ENCODE measurements at places on chromosomes 1 and 21.

DNA sequence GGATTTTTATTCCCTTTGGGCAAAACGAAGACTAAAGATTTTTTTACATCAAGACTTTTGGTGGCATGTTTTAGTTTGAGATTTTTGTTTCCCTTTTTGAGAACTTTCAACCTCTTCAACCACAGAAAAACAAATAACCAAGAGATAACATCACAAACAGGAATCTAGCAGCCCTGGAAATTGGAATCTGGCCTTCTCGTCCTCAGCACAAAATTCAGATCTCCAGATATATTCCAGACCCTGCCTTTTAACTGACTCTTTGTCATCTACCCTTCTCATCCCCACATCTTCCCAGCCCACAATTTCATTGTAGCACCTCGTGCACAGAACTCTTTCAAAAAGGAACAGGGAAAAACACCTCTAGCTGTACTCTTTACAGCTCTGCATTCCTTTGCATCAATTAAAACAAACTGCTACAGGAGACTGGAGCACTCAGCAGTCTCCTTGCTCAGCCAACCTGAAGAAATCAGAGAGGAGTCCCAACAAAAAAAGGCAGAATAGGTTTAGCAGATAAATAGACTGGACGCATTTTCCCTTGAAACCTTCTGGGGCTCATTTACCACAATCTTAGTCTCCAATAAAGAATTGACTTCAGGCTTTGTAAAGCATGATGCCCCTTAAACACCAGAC, 251.0 kb downstream of the TTLL7 start:
- no peak for DNase-seq

DNA sequence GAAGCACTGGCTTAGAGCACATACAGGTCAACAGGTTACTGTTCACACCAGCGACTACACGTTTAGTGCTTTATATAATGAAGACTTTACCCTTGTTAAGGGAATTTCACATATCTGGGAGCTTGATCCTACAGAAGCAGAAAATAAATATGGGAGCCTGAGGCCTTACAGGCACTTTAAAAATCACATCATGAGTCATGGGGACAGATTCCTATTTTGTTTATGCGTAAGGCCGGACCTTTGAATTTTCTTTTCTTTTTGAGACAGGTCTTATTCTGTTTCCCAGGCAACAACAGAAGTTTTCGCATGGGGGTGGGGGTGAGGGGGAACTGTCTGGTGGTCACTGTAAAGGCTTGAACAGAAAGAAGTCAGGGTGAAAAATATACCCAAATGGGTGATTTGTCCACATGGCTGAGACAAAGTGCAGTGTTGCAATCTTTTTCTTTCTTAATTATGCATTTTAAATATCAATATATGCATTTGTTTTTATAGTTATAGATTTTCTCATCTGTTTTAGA, 276.7 kb downstream of the KCNH1 start:
- no peak for DNase-seq

GRCh38 chr1:24984800-24985522, 54.9 kb upstream of the RUNX3 start:
- no peak for DNase-seq

DNA sequence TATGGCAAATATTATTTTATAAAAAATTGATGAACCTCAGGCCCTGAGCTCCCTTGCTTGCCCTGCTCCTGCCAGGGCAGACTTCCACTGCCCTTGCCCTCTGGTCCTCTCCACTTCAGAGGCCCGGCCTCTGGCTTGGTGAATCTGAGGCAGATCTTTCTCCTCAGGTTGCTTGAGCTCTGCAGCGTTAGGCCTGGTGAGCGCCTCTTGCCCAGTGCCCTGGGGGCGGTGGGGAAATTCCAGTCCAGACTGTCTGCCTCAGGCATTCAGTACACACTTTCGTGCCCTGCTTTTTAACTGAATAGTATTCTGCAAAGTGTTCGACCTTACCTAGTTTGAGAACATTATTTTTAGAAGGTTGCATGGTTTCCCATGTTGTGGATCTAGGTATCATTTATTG, 98.2 kb downstream of the PCBP3 start:
- no peak for DNase-seq

DNA sequence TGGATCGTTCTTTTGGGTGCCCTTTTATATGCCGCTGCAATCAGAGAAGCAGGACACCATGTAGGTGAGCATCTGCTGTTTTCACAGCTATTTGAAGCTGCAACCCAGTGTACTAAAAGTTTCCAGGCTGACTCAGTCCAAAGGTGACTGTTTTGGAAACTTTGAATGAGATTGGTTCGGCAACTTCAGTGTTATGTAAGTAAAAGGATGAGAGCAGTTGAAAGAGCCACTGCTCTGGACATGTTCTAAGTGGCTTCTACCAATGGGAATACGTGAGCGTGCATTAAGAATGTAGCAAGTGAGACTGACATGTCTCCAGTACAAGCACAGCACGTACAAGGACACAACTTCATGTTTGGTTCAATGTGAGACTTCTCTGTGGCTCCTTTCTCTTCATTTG, 55.6 kb downstream of the DDR2 start:
- no peak for DNase-seq

Measured in T-helper 2 cell treated with Interferon-gamma antibody and Interleukin-4, amounts not matched to agents 5 μg/mL and 100 μg/mL, for 36 hours (primary cell).